ENCODE measurements at places on chromosomes 13 and 19. TPM values are rescaled to one million over a fixed set of nuclear protein-coding genes. Genes with fewer than 3 reads are reported as not detected.

The KLF5 gene
- 8.3 TPM for polyA plus RNA-seq

The ADGRE1 gene
- 0.04 TPM for polyA plus RNA-seq

The DCT gene
- polyA plus RNA-seq, result 0.18 TPM

The RPL36 gene
- polyA plus RNA-seq, result 814 TPM

The SHISA7 gene
- not detected for polyA plus RNA-seq

Measured in psoas muscle (tissue), 8 donors.